Uterine smooth muscle cell (primary cell): ENCODE measurements at places on chromosomes 12 and 14. TPM values are rescaled to one million over a fixed set of nuclear protein-coding genes. Genes with fewer than 3 reads are reported as not detected.

Gene TAS2R7
- not detected in 2 replicates for total RNA-seq

Gene PMEL
- 0.22 and 1.5 TPM in 2 replicates for total RNA-seq

Gene BATF
- not detected in 2 replicates for total RNA-seq

Gene DHRS2
- total RNA-seq: 0.22 and 0.25 TPM in 2 replicates

Gene EXOC3L4
- 0.50 TPM in 1 of 2 replicates, not detected in the other for total RNA-seq

Gene BCL2L2
- total RNA-seq: 19.7 and 27.3 TPM in 2 replicates

Gene ANKRD33
- total RNA-seq: 0.11 and 0.12 TPM in 2 replicates

Gene SLC6A12
- not detected in 2 replicates for total RNA-seq

Gene GPR162
- 5.0 and 6.0 TPM in 2 replicates for total RNA-seq

Gene PTCSC3
- not detected in 2 replicates for total RNA-seq

Gene OR4E2
- total RNA-seq: 0.12 TPM in 1 of 2 replicates, not detected in the other

Gene KRT77
- total RNA-seq: not detected in 2 replicates

Gene GPR68
- total RNA-seq: 1.2 and 1.9 TPM in 2 replicates

Gene MYH6
- total RNA-seq: not detected in 2 replicates

Gene FKBP3
- total RNA-seq: 28.4 and 35.5 TPM in 2 replicates

Gene AKAP6
- total RNA-seq: 10.6 and 26.6 TPM in 2 replicates

Gene CRIP1
- total RNA-seq: 0.11 and 0.50 TPM in 2 replicates

Gene FKBP11
- total RNA-seq: 15.9 and 23.0 TPM in 2 replicates

Gene RNF212B
- total RNA-seq: not detected in 2 replicates

Gene AMN
- 0.22 and 0.50 TPM in 2 replicates for total RNA-seq

Gene SERPINA5
- not detected in 2 replicates for total RNA-seq

Gene A2ML1
- total RNA-seq: not detected in 2 replicates

Gene FOXM1
- 5.7 and 14.3 TPM in 2 replicates for total RNA-seq

Gene CLEC7A
- not detected in 2 replicates for total RNA-seq

Gene ADGRD1
- total RNA-seq: 0.11 and 1.1 TPM in 2 replicates

Gene FBRSL1
- 2.0 and 2.1 TPM in 2 replicates for total RNA-seq

Gene TAS2R13
- 1.5 and 2.3 TPM in 2 replicates for total RNA-seq

Gene TMEM52B
- total RNA-seq: not detected in 2 replicates

Gene GALNT8
- under 0.01 and 0.12 TPM in 2 replicates for total RNA-seq

Gene FAM222A
- total RNA-seq: 0.11 and 0.37 TPM in 2 replicates

Gene PEBP1
- total RNA-seq: 187 and 207 TPM in 2 replicates

Gene LMNTD1
- 1.9 and 3.1 TPM in 2 replicates for total RNA-seq

Gene CLEC4A
- 0.33 and 0.50 TPM in 2 replicates for total RNA-seq

Gene CFAP54
- total RNA-seq: 2.4 and 5.4 TPM in 2 replicates

Gene SLCO1A2
- not detected in 2 replicates for total RNA-seq

Gene SPIC
- total RNA-seq: not detected in 2 replicates

Gene TMEM30B
- total RNA-seq: 0.11 and 0.12 TPM in 2 replicates

Gene OR6C2
- total RNA-seq: not detected in 2 replicates

Gene HOXC9
- total RNA-seq: 0.11 TPM in 1 of 2 replicates, not detected in the other

Gene PCED1B
- 0.66 and 0.87 TPM in 2 replicates for total RNA-seq

Gene RHOJ
- 0.22 and 0.87 TPM in 2 replicates for total RNA-seq

Gene SLC25A47
- total RNA-seq: not detected in 2 replicates

Gene GLIPR1L1
- not detected in 2 replicates for total RNA-seq

Gene PPP1R36
- total RNA-seq: 0.11 and 0.25 TPM in 2 replicates

Gene GDF3
- total RNA-seq: not detected in 2 replicates
